T-cell (primary cell): ENCODE measurements at places on chromosomes 12 and 14.

GRCh38 chr12:14777271-14777670, 26.0 kb downstream of the WBP11 start:
- H3K36me3 ChIP-seq, result no peaks in the 10 kb centered on the region
- H3K4me1 ChIP-seq, result peaks cover 15% of the 10 kb centered on the region
- H3K27me3 ChIP-seq, result no peaks in the 10 kb centered on the region
- H3K27ac ChIP-seq, result no peak overlapping the region
- DNase-seq, result no peak

DNA sequence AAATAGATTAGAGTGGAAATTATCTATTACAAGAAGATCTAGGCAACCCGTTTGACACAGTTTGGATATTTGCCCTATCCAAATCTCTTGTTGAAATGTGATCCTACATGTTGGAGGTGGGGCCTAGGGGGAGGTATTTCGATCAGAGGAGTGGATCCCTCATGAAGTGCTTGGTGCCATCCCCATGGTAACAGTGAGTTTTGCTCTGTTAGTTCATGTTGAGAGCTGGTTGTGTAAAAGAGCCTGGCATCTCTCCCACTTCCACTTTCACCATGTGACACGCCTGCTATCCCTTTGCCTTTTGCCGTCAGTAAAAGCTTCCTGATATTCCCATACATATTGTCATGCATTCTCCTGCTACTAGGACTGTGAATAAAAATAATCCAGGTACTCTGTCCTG, 66.4 kb upstream of the FLRT2 start:
- H3K27ac ChIP-seq, result no peak overlapping the region
- no peaks in the 10 kb centered on the region for H3K36me3 ChIP-seq
- DNase-seq, result no peak
- no peak overlapping the region for H3K4me3 ChIP-seq
- H3K4me1 ChIP-seq, result no peaks in the 10 kb centered on the region

DNA sequence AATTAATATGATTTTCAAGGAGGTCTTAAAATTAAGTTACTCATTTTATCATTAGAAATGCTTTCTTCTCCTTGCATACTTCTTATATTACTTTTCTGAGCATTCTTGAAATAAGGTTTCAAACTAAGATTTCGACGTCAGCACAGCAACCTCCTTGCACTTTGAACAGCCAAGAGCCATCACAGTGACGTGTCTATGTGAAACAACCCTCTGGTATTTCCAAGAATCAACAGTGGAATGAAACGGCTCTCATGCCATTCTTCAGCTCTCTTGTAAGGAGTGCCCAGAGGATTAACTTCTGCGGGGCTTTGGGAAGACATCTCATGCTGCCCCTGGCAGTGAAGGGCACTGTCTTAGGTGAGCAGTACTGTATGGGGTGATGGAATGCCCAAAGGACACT, 109.2 kb downstream of the EFCAB11 start:
- no peak overlapping the region for H3K27ac ChIP-seq
- H3K4me3 ChIP-seq, result no peak overlapping the region
- DNase-seq, result no peak
- H3K27me3 ChIP-seq, result no peaks in the 10 kb centered on the region

GRCh38 chr14:24674204-24674970, 40.4 kb upstream of the GZMB start:
- H3K27ac ChIP-seq, result peak overlapping the region; percentile 82
- no peaks in the 10 kb centered on the region for H3K36me3 ChIP-seq
- DNase-seq, result peak; percentile 39
- H3K27me3 ChIP-seq, result no peaks in the 10 kb centered on the region
- H3K4me3 ChIP-seq, result peak overlapping the region; percentile 28
- peaks cover 33% of the 10 kb centered on the region for H3K4me1 ChIP-seq

DNA sequence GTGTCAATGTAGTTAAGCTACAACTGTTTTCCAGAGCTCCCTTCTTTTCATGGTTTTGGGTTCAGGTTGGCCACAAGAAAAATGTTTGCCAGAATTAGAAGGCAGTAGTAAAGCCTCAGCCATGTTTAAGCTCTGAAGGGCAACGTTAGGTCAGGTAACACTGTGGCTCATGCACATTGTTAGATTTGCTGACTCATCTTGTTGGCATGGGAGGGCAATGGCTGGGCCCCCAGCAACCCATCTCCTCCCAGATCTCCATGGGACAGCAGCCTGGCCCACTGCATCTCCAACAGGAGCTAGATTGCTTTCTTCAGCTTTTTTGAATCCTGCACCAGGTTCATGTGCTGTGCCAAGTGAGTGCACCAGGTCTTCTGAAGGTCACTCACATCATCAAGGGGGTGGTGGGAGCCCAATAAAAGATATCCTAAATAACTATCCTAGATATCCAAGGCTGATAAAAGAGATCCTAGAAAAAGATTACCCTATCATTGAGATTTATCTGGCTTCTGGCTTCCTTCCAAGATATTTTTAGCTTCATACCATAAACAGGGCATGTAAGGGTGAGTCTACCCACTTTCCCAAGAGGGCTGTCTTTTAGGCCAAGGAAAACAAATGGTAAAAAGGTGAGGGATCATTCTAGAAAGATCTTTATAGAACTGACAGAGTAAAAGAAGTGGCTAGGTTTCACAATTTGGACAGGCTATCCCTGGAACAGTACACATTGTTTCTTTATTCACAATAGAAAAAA, 28.9 kb downstream of the PTGER2 start:
- no peaks in the 10 kb centered on the region for H3K27me3 ChIP-seq
- H3K4me3 ChIP-seq, result no peak overlapping the region
- H3K27ac ChIP-seq, result no peak overlapping the region
- no peaks in the 10 kb centered on the region for H3K4me1 ChIP-seq

- no peak overlapping the region for H3K4me3 ChIP-seq
- DNase-seq, result no peak
- H3K36me3 ChIP-seq, result no peaks in the 10 kb centered on the region
- no peaks in the 10 kb centered on the region for H3K27me3 ChIP-seq
- no peak overlapping the region for H3K27ac ChIP-seq
- H3K4me1 ChIP-seq, result no peaks in the 10 kb centered on the region
Observed at GRCh38 chr12:29191267-29191850, 42.3 kb downstream of the FAR2 start.

DNA sequence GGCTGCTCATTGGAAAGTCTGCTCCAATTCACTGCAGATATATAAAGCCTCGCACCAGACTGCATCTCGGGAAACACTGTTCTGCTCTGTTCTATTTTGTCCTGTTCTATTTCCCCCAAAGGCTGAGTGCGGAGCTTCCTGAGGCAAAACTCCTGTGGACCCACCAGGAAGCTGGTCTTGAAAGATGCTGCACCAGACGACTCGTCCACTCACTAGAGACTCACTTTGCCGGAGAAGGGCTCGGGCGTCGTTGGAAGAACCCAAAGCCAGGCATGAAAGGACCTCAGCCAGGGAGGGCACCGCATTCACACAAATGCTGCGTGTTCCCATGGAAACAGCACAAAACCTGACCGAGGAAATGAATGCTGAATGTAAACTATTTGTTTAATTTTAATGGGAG, 331.2 kb upstream of the SFSWAP start:
- H3K36me3 ChIP-seq, result no peaks in the 10 kb centered on the region
- no peak overlapping the region for H3K27ac ChIP-seq
- H3K27me3 ChIP-seq, result peaks cover 26% of the 10 kb centered on the region
- no peaks in the 10 kb centered on the region for H3K4me1 ChIP-seq

DNA sequence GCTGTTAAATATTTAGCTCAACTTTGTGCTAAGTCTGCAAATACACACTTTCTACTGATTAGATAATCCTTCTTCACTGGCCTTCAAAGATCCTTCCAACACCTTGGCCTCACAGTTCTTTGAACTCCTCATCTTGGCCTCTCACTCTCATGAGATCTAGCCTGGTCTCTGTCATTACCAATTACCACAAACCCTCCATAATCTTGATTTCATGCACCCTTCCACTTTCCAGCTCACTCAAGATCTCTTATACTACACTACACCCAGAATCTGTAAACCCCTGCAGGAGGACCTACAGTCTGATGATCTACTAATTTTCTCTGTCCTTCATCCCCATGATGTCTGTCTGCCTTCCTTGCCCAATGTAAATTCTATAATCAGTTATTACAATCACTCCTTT, 71.1 kb downstream of the DUSP16 start:
- no peak overlapping the region for H3K4me3 ChIP-seq
- no peak for DNase-seq
- peaks cover 5% of the 10 kb centered on the region for H3K36me3 ChIP-seq
- H3K4me1 ChIP-seq, result no peaks in the 10 kb centered on the region

- H3K36me3 ChIP-seq, result peaks cover 20% of the 10 kb centered on the region
- H3K27me3 ChIP-seq, result no peaks in the 10 kb centered on the region
- no peak for DNase-seq
- peaks cover 64% of the 10 kb centered on the region for H3K4me1 ChIP-seq
- no peak overlapping the region for H3K4me3 ChIP-seq
- peak overlapping the region; percentile 31 for H3K27ac ChIP-seq
Observed at GRCh38 chr14:95507701-95508103, 8.7 kb downstream of the SYNE3 start.
